ENCODE measurements at places on chromosomes 12 and 14.
A peak's percentile ranks its signal among the peaks of the same experiment; 100 is the strongest.

DNA sequence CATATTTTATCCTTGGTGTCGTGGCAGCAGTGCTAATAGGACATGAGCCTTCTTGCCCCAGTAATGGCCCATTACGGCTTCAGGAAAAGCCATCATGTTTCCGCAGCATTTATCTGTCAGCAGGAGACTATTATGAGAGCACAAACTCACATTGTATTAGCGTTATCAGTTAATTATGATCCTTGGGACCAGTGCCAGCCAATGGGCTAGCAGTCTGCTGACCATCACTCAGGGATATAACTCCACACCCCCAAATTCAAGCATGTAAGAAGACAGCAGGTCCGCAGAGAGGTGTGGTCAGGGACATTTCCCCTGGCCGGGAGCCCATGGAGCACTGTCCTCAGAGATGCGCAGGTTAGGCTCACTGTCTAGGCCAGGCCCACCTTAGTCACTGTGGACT is 4.9 kb upstream of the ESRRB start:
- no peak for DNase-seq

DNA sequence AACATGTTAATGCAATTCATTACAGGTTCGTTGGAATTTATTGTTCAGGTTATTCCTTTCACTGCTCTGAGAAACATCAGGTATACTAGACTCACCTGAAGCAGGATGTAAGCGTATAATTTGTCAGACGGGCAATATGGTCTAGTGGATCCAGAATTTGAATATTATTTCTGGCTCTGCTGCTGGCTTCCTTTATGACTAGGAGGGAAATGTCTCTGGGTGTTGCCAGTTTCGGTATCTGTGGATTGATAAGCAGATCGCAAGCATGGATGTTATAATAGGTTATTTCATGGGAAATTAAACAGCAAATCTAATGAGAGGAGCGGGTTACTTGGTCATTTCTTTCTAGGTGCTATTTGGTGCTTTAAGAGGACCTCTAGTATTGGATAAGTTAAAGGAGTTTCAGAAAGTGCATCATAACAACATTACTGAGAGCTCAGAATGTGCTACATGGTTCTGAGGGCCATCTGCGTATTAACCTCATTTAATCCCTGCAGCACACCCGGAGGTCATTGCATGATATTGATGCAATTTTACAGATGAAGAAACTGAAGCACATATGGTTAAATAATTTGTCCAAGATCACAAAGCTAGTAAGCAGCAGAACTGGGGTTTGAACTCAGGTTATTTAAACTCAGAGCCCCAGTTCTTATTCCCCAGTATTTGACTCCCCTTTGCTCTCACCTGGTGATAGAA is 47.3 kb upstream of the BCAT1 start:
- no peak for DNase-seq

DNA sequence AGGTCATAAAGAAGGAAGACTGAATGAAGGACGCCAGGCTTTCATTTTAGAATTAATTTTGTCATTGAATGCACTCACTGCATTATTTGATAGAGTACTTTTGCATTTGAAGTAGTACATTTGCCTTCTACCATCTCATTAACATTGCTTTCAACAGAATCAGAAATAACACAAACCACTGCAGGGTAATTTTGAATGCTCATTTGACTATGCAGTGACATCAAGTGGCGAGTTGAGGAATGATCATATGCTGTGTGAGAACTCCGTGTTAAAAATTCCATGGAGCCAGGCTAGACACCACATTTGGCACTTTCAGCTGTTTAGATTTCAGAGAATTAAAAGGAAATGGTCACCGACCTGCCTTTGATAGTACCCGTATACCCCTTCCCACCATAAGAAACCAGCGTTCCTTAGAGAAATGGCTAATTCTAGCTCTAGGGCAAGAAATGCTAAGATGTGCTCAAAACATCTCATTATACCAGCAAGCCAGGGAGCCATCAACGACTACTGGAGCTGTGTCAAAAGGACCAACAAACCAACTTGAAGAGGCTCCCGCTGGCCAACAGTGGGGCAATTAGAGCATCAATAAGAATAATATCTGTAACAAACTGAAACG is 16.5 kb downstream of the HEBP1 start:
- DNase-seq, result no peak

DNA sequence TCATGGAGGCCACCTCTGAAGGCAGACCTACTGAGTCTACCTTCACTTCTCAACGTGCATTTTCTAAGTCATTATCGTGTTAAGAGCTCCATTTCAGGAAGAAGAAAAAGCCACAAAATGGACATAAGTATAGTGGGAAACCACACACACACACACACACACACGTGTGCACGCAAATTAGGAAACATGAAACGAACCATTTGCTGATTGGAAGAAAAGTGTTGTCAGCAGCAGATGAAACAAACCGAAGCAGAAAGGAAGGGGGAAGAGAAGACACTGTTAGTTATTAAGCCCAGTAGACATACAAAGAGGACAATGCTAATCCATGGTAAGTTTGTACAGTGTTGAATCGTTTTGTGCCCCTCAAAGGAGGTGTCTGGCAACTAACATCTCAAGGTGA is 9.9 kb upstream of the VPS33A start:
- DNase-seq, result no peak

DNA sequence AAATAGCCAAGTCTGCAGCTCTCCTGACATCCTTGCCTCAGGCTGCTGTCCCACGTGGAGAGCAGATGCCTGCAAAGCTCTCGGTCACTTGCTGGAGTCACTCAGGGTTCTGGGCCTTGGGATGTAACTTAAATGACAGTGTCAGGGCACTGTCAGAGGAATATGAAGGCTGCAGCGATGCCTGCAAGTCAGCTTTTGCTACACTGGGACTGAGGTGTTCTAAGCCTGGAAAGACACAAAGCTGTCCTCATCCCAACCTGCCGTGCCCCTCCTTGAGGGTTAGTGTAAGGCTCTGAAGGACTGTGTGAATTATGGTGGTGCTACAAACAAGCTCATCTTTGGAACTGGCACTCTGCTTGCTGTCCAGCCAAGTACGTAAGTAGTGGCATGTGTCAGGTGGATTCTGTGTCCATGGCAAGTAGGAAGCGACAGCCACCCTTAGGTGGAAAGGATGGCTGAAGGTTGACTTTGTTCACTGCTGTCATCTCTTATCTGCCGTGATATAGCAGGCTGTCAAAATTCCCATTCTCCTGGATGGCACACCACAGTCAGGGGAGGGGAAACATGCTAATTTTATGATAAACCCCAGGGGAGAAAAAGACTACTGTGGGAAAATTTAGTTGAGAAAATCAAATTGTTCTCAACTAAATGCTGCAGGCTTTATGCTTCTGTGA is 79.9 kb downstream of the DAD1 start:
- no peak for DNase-seq

GRCh38 chr12:112420740-112421139 is 2.0 kb downstream of the PTPN11 start:
- no peak for DNase-seq

DNA sequence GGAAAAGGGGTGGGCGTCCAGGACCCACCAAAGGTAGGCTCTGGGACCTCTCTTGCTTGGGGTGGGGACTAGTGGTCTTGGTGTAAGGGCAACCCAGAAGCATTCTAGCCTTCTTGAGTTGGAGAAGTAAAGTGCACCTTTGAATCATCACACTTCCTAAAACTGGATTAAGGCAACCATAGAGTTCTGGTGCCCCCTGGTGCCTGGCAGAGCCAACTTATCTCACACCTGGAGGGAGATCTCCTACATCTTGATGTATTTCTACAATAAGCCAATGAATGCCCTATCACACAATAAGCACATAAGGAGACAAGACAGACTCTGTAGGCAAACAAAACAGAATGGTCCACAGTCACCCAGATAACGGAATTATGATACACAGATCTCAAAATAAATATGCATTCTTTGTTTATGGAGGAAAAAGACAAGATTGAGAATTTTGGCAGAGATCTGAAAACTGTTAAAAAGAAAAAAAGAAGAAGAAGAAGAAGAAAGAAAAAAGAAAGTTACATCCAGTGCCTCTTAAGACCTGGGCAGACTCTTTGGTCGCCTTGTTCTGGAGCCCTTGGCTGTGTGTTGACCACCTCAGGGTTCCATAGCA is 95.9 kb upstream of the PPP2R5C start:
- peak; percentile 61 for DNase-seq

- DNase-seq, result no peak
Measured at GRCh38 chr12:25659621-25660020, 106.5 kb upstream of the LMNTD1 start.

DNA sequence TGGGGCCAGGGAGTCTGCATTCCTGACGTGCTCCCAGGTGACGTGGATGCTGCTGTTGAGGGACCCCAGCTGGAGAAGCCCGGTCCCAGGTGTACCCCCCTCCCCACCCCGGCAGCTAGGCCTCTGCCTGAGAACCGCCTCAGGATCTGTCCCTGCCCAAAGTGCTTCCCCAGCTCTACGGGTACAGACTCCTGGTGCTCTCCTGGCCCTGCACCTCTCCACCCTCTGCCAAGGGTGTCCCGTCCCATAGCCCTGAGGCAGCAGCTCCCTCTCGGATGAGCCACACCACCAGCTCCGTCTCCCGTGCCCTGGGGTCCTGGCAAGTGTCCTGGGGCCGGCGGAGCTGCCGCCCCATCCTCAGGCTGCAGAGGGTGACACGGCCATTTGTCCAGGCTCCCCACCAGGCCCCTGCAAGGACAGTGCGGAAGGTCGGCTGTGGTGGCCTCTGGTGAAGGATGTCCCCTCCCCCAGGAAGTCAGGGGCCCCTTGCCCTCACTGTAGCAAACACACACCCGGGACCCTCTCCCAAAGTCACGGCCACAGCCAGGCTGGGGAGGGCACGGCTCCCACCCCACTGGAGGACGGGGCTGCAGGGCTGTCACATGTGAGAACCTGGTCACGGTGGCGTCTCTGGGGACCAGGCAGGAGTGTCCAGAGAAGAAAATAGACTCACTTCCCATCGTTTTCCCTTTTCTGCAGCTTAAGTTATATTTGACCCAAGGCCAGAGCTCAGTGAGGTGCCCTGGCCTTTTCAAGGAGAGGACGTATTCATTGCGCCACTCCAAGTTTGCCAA is 74.4 kb upstream of the FBRSL1 start:
- no peak for DNase-seq

- DNase-seq, result no peak
Measured at GRCh38 chr14:92471919-92472318, 41.7 kb upstream of the RIN3 start.

GRCh38 chr12:92505254-92506231 is 197.2 kb upstream of the PLEKHG7 start:
- DNase-seq, result peak; percentile 50

GRCh38 chr14:43587183-43587582 is 919.9 kb downstream of the FSCB start:
- no peak for DNase-seq

DNA sequence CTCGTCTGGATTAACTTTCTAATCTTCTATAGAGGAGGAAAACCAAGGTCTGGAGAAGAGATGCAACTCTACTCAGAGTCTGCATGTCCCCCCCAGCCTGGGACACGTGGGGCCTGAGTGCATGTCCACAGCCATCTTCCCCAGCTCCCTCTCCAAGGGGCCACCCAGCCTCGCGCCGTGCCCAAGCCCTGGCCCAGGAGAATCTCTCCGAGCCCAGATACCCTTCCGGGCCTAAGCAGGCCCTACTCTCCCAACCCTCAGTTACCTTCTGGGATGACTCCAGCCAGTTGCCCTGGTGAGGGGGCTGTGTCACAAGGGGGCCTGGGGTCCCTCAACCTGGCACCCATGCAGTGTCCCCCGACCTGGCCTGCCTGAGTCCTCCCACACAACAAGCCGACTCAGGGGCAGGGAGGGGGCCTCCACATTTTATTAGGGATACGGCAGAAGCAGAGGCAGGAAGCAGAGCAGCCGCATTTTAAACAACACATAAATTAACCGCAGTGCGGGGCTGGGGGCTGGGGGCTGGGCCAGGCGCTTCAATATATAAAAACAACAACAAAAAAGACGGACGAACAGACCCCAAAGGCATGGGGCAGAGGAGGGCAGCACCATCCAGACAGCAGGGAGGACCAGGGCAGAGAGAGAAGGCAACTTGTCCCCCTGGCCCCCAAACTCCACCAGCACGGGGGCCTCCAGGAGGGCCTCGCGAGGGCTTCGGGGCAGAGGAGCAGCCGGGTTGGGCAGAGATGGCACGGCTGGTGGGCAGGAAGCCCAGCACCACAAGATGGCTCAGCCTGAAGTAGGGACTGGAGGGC is 37.3 kb downstream of the NCKAP5L start:
- no peak for DNase-seq

GRCh38 chr12:83864054-83864453 is 1048.5 kb downstream of the SLC6A15 start:
- DNase-seq, result no peak

- no peak for DNase-seq
Measured at GRCh38 chr14:105006831-105007592, 13.9 kb downstream of the CDCA4 start.

- no peak for DNase-seq
Measured at GRCh38 chr12:52874573-52875435, 26.0 kb upstream of the KRT78 start.

- no peak for DNase-seq
Measured at GRCh38 chr12:80698256-80698655, 9.2 kb upstream of the MYF6 start.

DNA sequence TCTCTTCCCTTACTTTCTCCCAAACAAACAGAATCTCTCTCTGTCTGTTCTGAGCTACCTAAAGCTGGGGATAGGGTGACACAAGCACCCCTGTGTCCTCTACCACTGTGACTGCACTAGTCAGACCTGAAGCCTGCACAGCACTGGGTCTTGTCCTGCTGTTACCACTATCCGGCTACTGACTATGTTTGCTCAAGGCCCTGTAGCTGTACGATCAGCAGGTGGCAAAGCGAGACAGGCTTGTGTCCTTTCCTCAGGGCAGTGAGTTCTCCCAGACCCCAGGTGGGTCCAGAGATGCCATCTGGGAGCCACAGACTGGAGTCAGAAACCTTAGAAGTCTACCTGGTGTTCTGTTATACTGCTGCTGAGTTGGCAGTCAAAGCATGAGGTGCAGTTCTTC is 116.4 kb downstream of the NUBPL start:
- DNase-seq, result no peak
